Activated naive CD4-positive, alpha-beta T cell treated with anti-CD3 and anti-CD28 coated beads for 36 hours (primary cell): ENCODE measurements at places on chromosomes 2 and 18. TPM values are rescaled to one million over a fixed set of nuclear protein-coding genes. Genes with fewer than 3 reads are reported as not detected.
A peak's percentile ranks its signal among the peaks of the same experiment; 100 is the strongest.

SLC20A1 gene
- total RNA-seq: 73.1 TPM

DNA sequence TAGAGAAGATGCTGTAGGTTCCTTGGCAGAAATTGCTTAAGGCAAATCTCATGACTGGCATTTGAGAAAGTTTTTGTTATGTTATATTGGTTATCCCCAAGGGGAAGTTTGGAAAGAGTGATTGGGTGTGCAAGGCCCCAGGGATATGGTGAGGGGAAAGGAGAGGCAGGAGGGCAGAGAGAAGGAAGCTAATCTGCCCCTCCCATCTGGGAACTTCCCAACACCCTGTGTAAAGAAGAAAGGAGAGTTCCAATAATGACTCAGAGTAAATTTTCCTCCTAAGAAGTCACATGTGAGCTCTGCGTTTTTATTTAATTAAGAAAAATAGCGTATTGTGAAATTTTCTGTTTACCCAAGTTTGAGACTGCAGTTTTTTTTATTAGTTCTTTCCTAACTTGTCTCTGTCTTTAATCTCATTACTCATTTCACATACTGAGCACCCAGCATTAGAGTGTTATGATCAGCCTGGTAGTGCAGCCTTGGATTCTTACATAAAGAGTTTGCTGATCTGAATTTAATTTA lies 3.1 kb upstream of the KYNU start:
- no peak overlapping the region for H3K27ac ChIP-seq
- DNase-seq: no peak
- H3K4me3 ChIP-seq: no peak overlapping the region

GRCh38 chr2:240369801-240370585 lies 65.5 kb upstream of the GPC1 start:
- no peaks in the 10 kb centered on the region for H3K36me3 ChIP-seq
- H3K27me3 ChIP-seq: no peaks in the 10 kb centered on the region
- H3K4me3 ChIP-seq: no peak overlapping the region
- H3K27ac ChIP-seq: no peak overlapping the region

DNA sequence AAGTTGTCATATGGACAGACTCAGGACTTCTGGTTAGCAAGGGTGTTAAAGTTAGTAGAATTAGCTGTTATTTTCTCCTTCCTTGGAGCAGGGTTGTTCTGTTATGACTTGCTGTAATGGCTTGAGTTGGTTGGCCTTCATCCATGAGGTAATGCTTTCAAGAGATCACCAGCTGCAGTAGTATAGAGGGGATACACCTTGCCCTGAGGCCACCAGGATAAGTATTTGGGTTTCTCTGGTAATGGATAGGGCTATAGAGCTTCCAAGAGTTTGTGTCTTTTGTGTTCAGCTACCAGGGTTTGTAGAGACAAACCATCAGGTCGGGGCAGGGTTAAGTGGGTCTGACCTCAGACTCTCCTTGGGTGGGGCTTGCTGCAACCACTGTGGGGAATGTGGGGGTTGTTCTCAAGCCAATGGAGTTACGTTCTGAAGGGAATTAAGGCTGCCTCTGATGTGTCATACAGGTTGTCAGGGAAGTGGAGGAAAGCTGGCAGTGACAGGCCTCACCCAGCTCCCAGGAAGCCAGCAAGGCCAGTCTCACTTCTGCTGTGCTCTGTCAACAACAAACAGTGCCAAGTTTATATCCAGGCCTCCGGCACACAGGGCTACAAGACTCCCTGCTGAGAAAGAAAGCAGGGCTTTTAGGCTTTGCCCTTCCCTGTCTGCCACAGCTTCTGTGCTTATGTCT lies 356.6 kb downstream of the SPAG16 start:
- no peaks in the 10 kb centered on the region for H3K36me3 ChIP-seq
- H3K27me3 ChIP-seq: no peaks in the 10 kb centered on the region
- H3K4me1 ChIP-seq: no peaks in the 10 kb centered on the region
- no peak for DNase-seq
- H3K4me3 ChIP-seq: no peak overlapping the region

- no peaks in the 10 kb centered on the region for H3K36me3 ChIP-seq
- H3K27ac ChIP-seq: no peak overlapping the region
- no peak overlapping the region for H3K4me3 ChIP-seq
- no peaks in the 10 kb centered on the region for H3K4me1 ChIP-seq
Measured at GRCh38 chr2:236085647-236086046, 82.5 kb downstream of the GBX2 start.

DNA sequence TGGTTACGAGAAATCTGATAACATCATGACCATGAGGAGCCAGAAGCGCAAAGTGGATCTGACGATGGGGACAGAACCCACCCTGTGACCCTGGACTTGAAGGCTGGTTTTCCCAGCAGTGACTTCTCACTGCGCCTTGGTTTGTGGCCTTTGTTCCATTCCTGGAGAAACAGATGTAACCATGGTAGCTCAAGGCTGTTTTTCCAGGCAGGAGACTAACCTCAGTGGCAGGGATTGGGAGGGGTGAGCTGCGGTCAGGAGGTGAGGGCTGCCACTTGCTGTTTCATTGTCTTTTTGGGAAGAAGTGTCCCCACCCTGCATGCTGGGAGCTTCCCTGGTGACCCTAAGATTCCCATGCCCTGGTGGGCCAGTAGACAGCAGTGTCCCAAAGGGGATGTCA lies 116.4 kb upstream of the SMAD2 start:
- no peak overlapping the region for H3K27ac ChIP-seq
- no peak for DNase-seq
- no peak overlapping the region for H3K4me3 ChIP-seq
- H3K36me3 ChIP-seq: no peaks in the 10 kb centered on the region
- H3K27me3 ChIP-seq: peaks cover 7% of the 10 kb centered on the region
- no peaks in the 10 kb centered on the region for H3K4me1 ChIP-seq

RFX8 gene
- total RNA-seq: 0.60 TPM

DNA sequence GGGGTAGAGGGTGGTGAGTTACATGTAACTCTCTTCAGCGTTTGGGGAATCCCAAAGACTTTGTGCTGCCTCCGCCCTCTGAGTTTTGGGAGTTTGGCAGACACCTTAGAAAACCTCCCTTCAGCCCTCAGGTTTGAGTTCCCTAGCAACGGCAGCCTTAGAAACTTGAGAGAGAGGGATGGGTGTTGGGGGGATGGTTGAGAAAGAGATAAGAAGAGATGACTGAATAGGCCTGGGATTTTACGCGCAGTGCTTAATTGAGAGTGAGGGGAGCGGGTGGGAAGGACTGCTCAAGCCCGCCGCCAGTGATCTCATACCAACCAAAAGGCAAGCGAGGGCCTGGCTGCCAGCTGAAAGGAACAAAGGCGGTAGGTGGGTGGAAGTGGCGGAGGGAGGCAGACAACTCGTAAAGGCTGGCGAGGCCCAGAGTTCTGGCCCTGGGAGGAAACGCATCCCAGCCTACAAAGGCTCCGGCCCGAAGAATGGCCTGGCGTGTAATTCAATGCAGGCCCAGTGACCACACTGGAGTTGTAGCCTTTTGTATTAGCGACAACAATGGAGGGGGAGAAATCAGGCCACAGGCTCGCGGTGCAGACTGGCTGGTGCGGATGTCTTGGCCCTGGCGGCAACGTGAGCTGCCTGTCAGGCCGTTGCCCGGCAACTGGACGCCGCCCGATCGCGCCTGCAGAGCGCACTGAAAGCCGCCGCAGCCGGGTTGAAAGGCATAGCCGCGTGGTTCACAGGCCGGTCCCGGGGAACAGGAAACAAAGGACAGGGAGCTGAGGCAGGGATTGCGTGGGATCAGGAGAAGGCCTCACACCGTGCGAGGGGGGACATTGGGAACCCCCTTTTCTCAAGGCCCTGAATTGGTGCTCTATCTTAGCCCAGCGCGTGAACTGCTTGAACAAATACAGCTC lies 39.9 kb upstream of the DARS1 start:
- peak overlapping the region; percentile 17 for H3K4me3 ChIP-seq
- no peaks in the 10 kb centered on the region for H3K27me3 ChIP-seq
- DNase-seq: peak; percentile 50

- H3K4me3 ChIP-seq: no peak overlapping the region
- peaks cover 13% of the 10 kb centered on the region for H3K27me3 ChIP-seq
- no peaks in the 10 kb centered on the region for H3K36me3 ChIP-seq
- H3K27ac ChIP-seq: no peak overlapping the region
- H3K4me1 ChIP-seq: no peaks in the 10 kb centered on the region
Measured at GRCh38 chr2:75787532-75788132, 76.9 kb upstream of the GCFC2 start.

DNA sequence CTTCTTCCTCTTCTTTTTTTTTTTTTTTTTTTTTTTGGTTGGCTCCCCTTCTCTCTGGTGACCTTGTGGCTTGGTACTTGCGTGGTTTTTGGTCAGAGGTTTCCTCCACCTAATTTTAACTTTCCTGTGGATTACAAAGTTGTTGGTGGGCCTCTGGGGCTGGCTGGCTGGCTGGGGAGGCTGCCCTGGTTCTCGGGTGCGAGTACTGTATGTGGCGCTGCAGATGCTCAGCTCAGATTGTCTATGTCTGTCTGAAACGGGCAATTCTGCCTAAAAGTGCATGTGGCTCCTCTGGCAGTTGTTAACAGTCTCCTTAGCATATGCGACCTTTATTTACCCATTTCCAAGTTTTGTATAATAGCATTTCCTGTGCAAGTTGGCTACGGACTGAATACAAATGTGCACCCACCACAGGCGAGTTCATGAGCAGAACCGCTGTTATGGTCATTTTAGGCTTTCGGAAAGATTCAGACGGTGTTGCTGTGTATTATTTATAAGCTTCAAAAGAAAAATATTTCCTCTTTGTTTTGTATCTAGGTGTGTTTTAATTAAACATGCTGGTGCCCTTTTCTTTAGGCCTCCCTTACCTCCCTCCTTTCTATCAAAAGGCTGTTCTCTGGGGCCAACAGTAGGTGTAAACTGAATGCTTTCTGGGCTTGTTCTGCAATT lies 4.4 kb downstream of the TBR1 start:
- H3K36me3 ChIP-seq: no peaks in the 10 kb centered on the region
- peaks cover 52% of the 10 kb centered on the region for H3K4me1 ChIP-seq
- H3K4me3 ChIP-seq: no peak overlapping the region
- no peak for DNase-seq
- peaks cover 87% of the 10 kb centered on the region for H3K27me3 ChIP-seq

DNA sequence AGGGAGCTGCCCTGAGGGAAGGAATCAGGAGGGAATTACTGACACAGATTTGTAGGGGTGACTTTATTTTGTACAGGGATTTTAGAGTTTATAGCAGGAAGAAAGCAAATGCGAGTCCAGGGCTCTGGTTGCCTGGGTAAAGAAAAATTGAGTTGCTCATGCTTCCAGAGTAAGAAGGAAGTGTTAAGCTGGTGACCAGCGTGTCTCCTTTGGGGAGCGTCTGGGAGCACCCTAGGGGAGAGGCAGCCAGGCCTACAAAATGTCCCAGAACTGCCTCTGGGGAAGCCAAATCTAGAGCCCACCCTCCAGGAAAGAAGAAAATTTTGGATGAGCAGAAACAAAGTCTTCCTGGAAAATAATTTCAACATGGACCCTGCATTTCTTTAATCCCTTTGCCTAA lies 147.0 kb downstream of the VAPA start:
- H3K27me3 ChIP-seq: peaks cover 13% of the 10 kb centered on the region
- no peak overlapping the region for H3K27ac ChIP-seq
- H3K4me1 ChIP-seq: no peaks in the 10 kb centered on the region

NT5C1B gene
- not detected for total RNA-seq

DNA sequence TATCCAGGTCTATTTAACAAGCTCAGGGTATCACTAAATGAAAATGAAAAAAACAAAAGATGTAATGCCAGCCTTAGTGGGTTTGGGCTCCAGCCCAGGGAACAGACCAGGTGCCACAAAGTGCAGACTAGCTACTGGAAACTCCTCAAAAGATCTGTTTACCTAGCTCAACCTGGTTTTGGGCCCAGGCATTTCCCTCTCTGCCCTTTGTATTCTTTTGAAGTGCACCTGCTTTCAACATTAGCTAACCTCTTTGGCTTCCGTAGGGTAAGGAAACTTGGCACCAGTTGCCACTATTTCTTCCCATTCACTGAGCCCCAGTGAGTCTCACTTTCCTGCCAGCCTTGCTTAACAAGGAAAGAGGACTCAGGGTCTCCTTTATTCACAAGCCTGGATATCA lies 123.6 kb upstream of the CDCA7 start:
- no peak for DNase-seq
- H3K4me3 ChIP-seq: no peak overlapping the region
- H3K27ac ChIP-seq: no peak overlapping the region
- H3K27me3 ChIP-seq: peaks cover 7% of the 10 kb centered on the region
- H3K36me3 ChIP-seq: no peaks in the 10 kb centered on the region
- H3K4me1 ChIP-seq: peaks cover 4% of the 10 kb centered on the region

DNA sequence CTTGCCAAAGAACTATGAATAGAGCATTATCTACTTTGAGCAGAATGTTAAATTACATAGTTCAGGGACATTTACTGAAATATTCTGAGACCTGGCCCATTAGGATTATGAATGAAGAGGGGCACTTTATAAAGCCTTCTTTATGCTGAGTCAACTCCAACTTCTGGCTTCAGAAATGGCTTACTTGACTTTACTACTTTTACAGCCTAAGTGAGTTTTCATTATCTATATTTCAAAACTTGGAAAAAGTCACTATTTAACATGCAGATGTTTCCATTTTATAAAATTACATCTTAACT lies 37.7 kb downstream of the SESTD1 start:
- DNase-seq: no peak
- H3K4me1 ChIP-seq: no peaks in the 10 kb centered on the region
- no peak overlapping the region for H3K4me3 ChIP-seq
- H3K27ac ChIP-seq: no peak overlapping the region

GRCh38 chr2:172039011-172039704 lies 39.4 kb downstream of the METAP1D start:
- no peak for DNase-seq
- H3K4me1 ChIP-seq: no peaks in the 10 kb centered on the region
- no peak overlapping the region for H3K27ac ChIP-seq
- H3K4me3 ChIP-seq: no peak overlapping the region
- H3K36me3 ChIP-seq: no peaks in the 10 kb centered on the region
- no peaks in the 10 kb centered on the region for H3K27me3 ChIP-seq

DNA sequence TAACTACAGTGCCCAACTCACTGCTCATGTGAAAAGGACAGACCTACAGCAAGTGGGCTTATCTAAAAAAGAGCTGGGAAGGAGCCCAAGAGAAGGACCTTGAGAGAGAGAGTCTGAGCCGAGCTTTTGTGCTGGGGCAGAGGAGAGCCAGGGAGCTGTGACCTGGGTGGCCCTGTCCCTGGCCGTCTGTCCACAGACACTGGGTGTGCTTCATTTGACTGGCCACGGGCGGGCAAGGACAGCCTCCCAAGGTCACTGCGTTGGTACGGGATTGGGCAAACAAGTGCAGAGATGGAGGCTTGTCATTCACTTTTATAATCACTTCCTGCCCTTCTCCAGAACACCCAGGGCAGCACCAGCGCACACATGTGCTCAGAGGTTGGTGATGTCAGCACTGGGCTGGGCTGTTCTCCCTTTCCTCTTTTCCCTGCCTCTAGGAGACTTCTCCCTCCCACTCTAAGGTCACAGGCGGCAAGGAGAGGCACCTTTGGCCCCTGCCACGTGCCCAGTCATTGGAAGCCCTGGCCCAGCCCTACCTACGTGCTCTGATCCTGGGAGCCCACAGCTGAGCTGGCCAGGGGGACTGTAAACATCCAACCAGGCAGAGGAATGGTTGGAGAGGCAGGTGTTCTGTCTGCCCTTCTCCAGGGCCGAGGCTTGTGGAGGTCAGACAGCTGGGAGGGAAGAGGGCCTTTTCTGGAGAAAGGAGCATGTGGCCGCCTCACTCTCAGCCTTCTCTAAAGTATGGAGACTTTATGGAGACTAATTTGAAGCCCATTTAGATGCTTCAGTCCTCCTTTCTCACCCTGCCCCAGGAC lies 6.4 kb upstream of the PSD4 start:
- peak overlapping the region; percentile 99 for H3K27ac ChIP-seq
- H3K27me3 ChIP-seq: no peaks in the 10 kb centered on the region
- H3K4me3 ChIP-seq: peak overlapping the region; percentile 61
- peaks cover 11% of the 10 kb centered on the region for H3K36me3 ChIP-seq
- DNase-seq: peak; percentile 74
